ENCODE measurements at places on chromosomes 4 and X.
A peak's percentile ranks its signal among the peaks of the same experiment; 100 is the strongest.

- DNase-seq, result peak; percentile 38
Observed at GRCh38 chr4:113316879-113317278, 267.4 kb downstream of the ANK2 start.

GRCh38 chrX:22118161-22118830 is 86.2 kb downstream of the PHEX start:
- DNase-seq, result no peak

DNA sequence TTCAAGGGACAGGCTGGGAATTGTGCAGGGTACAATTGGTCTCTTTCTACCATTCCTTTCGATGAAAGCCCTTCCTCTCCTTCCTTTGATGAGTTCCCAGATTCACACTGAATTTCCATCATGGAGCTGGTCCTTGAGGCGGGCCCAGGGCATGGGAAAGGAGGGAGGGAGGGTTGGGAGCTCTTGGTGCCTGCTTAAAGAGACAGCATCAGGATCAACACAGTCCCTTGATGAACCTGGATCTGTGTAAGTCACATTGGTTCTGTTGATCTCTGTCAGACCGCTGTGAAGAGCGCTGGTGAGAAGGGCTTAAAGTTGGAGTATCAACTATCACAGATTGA is 4.4 kb downstream of the PLP1 start:
- DNase-seq, result no peak

- DNase-seq, result no peak
Observed at GRCh38 chr4:75708218-75708691, 16.1 kb upstream of the USO1 start.

DNA sequence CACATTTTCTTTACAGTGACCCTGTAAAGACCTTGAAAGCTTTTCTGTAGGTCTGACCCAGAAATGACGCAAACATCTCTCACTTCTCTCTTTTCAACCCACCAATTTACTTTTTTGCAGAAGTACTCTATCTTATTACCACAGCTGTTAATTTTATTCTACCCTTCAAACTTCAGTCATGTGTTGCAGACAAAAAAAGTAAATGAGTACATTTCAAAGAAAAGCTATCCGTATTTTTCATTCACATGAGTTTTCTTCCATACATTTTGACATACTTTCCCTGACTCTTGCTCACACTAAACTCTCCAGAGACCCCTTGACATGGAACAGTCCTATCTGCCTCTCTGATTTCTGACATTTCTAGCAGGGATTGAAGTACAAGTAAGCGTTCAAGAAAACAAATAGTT is 51.7 kb downstream of the SLC7A11 start:
- DNase-seq, result no peak

DNA sequence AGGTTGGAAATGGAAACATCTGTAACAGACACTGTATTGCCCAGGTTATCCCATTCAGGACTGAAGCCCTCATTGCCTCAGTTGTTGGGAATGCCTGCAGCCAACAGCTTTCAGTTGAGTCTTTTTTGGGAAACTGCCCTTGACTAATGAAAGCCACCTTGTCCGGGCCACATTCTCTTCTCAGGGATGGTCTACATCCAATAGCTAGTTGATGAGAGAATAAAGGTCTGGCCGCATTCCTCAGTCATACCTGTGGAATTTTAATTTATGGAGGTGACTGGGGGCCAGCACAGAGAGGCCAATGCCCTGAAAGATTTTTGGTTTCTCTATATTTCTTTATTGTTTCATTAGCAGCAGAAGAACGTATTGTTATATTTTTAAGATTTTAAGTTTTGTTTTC is 147.6 kb upstream of the MSX1 start:
- DNase-seq, result no peak

DNA sequence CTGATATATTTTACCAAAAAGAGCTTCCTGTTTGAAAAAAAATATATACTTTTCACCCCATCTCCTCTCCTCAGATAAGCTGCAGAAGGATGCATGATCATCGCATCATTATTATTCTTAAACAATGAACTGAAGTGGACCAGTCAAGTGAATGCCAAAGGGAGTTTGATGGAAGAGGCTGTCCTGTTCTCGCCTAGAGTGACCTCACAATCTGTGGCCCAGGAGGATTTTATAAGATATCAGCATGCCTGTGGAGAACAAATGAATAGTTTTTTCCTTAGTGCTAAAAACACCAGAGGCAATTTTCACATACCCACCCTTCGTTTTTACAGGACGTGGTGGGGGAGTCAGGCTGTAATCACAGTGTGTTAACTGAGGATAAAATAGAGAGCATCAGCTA is 112.7 kb downstream of the USP46 start:
- no peak for DNase-seq

DNA sequence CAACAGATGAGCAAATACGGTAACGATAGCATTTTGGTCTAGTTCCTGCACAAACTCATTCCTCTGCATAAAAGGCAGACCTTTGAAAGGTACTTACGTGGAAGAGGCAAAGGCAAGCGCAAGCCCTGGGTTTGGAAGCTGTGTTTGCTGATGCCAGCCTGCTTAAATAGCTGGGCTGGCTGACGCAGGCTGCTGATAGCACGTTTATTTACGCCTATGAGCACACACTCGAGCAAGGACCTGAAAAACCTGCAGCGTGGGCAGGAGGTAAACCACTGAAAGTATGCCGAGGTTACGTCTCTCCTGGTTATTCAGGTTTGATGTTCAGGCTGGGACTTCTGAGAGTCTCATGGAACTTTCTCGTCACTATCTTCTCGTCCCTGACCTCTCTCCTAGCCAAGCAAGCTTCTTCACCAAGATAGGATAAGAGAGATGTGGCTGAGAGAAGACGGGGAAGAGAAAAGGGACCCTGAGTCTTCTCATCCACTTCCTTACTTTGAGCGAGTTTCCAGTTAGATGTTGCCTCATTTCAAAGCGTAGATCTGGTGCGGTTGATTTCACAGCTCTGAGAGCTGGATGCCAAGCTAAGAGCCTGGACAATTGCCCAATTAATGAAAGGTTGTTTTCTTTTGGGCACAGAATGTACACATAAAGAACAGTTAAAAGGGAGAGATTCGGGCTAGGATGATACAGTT is at the start of gene HOPX:
Gene HOPX, minus strand, starts transcription at position 139 of the 695 bp plus-strand sequence. CDS start 23,480 bp downstream, outside the sequence.
- DNase-seq, result peak; percentile 58

DNA sequence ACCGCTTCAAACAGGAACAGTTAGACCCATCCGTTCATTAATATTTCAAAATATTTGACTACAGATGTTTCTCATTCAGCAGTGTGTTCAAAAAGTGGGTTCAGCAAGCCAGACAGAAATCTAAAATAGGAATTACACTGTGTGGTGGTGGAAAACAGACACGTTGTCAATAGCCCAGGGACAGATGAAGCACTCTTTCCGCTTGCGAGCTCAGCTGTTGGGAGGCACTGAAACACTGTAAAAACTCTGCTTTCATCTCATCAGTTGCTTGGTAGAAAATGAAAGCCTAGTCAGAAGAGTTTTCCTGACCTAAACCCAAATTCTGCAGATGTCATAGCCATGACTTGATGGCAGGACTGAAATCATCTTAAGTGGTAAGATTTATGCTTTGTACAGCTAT is 38.5 kb downstream of the LRP2BP start:
- DNase-seq, result no peak
